ENCODE measurements at places on chromosomes 4 and X.

GRCh38 chr4:134762053-134762452 lies 560.5 kb upstream of the PABPC4L start:
- no peak for DNase-seq

- DNase-seq = no peak
These were observed 17.9 kb upstream of the OGT start for GRCh38 chrX:71515038-71515396.

DNA sequence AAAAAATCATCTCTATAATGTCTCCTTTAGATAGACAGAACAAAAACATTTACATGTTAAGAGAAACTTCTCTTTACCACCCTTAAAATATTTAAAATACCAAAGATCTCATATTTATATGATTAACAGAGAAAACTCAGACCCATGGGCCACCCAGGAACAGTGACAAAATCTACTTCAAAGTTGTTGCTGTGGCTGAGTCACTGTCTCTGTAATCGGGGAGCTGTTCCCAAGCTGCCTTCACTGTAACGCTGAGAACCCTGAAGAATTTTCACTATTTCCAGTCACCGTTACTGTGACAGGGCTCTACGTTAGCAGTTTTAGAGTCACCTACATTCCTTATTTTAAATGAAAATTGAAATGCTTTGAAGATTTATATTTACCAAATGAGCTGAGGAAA lies 9.0 kb upstream of the DAPP1 start:
- DNase-seq = no peak

GRCh38 chrX:67587946-67588624 lies 44.3 kb downstream of the AR start:
- DNase-seq = no peak

- no peak for DNase-seq
These were observed 43.6 kb upstream of the KIT start for GRCh38 chr4:54614149-54614548.

- DNase-seq = no peak
These were observed 116.8 kb upstream of the NKX1-1 start for GRCh38 chr4:1523033-1523432.

DNA sequence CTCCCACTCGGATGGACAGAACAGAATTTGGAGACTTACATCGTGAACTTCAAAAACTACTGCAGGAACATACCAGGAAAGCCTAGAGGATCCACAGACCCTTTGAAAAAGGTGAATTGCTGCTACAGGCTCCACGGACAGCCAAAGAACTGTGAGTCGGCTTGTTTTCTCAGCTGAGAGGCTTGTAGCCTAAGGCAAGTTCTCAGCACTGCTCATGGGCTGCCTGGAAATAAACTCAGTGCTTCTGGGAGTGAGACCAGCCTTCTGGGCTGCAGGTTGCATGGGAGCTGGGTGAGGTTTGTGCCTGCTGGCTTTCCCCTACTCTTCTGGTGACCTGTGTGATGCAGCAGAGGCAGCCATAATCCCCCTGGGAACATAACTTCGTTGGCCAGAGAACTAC lies 1397.6 kb downstream of the FAM133A start:
- DNase-seq = no peak

- no peak for DNase-seq
These were observed 224.5 kb downstream of the TRAM1L1 start for GRCh38 chr4:116860891-116861290.

DNA sequence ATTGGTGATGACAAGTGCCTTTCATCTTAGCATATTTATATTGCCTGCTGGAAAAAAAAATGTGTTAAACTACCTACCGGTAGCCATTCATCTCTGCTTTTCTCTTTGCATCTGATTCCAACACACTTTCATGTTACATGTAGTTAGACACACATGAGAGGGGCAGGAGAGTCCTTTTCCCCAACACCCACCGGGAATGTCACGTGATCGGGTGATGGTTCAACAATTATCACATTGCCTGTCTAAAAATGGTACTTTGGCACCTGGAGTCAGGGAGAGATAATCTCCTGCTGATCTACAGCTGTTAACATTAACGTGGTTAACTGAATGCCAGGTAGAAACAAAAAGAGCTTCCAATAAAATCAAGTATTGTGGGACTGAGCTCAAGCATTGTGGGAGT lies 19.6 kb upstream of the PBDC1 start:
- no peak for DNase-seq

GRCh38 chr4:70787496-70787895 lies 52.2 kb downstream of the GRSF1 start:
- DNase-seq = no peak

DNA sequence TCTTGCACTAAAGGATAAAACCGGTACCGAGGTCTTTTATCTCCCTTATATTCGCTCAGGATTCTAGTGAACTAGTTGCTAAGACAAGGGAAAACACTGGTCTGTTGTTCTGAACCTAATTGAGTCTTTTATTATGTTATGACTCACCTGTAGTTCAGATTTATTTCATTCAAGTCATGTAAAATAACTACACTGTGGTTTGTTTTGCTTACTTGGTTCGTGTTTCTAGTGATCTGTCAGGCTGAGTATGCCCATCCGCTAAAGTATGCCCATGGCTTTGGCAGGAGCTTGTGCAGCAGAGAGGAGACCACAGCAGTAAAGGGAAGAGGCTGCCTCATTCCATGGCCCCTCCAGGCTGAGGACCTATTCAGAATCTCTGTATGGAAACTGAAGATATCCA lies 126.1 kb downstream of the AFF1 start:
- DNase-seq = no peak

GRCh38 chr4:184889666-184890335 lies 64.0 kb upstream of the ACSL1 start:
- DNase-seq = no peak

DNA sequence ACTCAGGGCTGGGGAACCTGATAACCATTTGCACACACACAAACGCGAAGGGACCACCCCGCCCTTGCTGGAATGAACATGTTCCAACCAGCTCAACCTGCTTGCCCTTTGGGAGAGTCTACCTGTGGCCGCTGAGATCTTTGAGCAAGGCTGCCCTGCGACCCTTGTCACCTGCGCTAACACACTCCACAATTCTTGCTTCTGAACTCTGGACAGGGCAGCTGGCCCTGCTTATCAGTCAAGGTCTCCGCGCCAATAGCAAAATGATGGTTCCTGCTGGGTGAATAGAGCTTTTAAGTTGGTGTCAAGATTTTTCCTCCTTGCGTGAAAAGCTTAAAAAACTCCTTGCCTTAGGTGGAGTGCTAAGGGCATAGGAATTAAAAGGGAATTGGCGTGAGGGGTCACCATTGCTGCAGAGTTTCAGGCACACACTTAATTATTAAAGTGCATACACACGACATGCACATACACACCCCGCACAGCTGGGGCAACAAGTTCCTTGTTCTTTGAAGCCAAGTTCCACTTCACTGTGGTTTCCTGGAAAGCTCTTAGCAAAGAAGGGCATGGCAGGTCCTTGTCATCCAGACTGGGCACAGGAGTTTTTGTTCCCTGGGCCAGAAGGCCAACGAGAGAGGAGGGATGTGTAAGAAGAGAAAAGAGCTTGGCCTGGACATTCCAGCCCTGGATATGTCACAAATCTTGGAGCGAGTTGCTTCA lies 207.7 kb downstream of the STIM2 start:
- peak; percentile 19 for DNase-seq

GRCh38 chr4:16750882-16751642 lies 147.4 kb downstream of the LDB2 start:
- peak; percentile 14 for DNase-seq

GRCh38 chrX:123425904-123426303 lies 241.8 kb downstream of the GRIA3 start:
- no peak for DNase-seq

DNA sequence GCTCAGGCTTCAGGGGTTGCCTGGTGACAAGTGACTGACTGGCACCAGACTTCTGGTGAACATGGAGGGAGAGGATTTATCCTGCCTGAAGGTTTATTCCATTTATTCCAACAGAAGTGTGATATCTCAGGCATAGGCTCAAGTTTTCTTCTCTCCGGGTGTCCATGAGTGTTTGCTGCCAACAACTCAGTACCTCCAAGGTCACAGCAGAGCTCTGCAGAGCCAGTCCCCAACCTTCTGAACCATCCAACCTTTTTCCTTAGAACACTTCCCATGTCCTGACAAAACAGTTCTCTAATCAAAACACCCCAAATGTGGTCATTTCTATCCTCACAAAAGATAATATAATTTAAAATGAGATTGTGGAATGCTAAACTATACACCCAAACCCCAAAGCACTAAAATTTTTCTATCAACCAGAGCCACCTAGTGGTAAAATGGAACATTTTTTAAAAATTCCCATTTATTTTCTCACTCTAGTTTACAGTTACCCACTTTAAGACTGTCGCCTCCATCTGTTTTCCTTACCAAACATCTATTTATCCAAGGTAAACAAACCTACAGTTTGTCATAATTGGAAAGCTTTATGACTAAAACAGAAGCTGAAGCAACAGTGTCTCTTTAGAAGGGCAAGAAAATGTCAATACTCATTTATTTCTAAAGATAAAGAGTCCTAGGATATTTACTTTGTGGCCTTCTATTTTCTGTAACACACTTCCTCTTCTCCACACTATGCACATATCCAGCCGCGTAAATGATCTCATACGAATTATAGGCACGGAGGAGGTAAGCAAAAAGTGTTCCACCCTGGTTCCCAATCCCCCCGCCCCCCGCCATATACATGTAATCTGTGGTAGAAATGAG lies 39.5 kb downstream of the TMEM154 start:
- DNase-seq = peak; percentile 67

DNA sequence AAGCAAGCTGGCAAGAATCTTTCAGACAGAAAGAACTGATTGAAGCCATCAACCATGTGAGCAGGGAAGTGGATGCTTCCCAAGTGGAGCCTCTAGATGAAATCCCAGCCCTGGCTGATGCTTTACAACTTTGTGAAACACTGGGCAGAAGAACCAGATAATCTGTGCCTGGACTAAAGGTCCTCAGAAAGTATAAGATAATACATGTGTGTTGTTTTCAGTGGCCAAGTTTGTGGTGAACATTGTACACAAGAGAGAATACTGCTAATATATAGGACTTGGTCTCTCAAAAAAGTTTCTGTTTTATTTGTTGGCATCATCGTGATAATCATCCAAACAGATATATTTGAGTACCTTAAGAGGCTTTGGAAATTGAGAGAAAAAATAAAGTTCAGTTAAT lies 1367.8 kb upstream of the IGFBP7 start:
- DNase-seq = no peak

DNA sequence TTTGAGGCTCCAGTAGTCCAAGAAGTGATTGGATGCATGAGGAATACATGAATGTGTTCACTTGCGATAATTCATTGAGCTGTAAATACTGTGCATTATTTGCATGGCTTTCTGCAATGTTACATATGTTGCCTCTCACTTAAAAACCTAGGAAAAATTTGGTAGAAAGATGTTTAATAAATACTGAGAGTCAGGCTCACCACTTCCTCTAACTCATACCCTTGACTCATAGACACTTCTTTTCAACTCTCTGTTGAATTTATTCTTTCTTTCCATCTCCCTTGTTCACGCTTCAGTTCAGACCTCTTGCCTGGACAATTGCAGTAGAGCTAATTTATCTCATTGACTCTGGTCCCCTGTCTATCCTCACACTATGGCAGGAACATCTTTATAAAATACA lies 35.8 kb upstream of the LEF1 start:
- no peak for DNase-seq

- DNase-seq = no peak
These were observed 225.1 kb upstream of the CENPE start for GRCh38 chr4:103423261-103423660.

DNA sequence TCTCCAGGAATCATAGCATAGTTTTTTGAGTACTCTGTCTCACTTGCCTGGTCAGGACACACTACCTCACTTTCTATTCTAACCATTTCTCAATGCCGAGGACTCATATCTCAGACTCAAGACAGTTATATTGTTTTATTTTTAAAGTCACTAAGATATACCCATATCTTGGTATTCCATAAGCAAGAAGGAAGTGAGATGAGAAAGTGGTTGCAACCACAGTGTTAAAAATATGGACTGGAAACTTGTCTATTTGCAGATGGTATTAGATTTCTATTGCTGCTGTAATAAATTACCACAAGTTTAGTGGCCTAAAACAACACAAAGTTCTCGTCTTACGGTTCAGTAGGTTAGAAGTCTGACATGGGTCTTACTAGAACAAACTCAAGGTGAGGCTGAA lies 344.8 kb upstream of the MAGEB2 start:
- no peak for DNase-seq

DNA sequence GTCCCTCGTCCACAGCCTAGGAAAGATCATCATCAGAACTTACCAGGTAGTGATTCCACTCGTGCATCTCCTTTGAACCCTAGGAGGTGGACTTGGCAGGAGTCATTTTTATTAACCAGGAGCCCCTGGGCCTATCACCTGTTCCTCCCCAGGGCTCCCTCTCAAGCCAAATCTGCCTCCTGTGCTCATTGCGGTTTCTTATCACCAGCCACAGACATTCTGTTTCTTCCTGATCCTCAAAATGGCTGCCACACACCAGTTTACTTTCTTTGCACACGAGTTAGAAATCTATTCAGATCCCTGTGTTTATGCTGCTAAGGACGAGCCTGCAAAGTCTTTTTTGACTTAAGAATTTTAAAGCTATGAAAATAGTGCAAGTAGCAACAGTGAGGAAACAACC lies 354.5 kb upstream of the BOD1L1 start:
- peak; percentile 97 for DNase-seq

GRCh38 chr4:77263247-77263646 lies 106.2 kb downstream of the CCNG2 start:
- peak; percentile 7 for DNase-seq

- no peak for DNase-seq
These were observed 151.1 kb upstream of the MAMLD1 start for GRCh38 chrX:150211988-150212387.

DNA sequence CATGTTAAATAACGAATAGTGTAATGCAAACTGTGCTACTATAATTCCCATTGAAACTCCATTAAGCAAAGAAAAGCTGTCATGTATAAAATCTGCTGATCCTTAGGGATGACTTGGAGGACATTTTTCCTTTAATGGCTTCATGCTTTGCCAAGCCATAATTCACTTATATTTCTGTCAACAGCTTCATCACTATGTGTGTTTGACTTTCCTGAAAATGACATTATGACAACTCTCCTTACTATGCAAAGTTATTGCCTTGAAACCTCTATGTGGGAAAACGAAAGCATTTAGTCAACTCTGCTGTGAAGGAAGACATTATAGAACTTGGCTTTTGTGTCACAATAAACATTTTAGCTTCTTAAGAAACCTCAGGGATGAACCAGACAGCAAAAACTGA lies 210.5 kb downstream of the GRXCR1 start:
- no peak for DNase-seq

DNA sequence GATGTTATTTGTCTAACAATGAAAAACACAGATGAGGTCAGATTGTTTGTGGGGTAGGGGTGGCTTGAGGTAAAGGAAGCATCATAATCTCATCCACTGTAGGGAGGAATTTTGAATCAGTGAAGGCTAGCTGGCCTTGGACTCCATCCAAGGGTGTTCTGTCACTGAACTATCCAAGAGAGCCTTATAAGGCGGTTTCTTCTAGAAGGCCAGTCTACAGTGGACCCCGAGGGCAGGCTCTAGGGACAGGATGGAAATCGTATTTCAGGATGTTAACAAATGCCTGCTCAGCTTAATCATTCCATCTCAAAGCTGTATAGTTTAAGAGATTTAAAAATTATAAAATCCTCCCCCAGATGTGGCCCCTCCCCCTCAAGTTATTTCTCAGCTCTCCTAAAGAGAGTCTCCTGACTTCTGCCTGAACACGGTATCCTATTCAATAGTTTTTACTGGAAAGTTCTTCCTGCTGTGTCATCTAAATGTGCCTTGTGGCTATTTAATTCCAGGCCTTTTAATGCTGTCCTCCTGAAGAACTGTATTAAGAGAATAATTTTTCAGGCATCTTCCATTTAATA lies 8.0 kb downstream of the IGFBP7 start:
- no peak for DNase-seq

GRCh38 chrX:72358313-72358712 lies 52.6 kb upstream of the CITED1 start:
- no peak for DNase-seq

Data from hematopoietic multipotent progenitor cell treated with erythropoietin and hydrocortisone succinate and interleukin-3 and kit ligand, for 6 days (in vitro differentiated cells).